ENCODE measurements at places on chromosomes 1 and 21. TPM values are rescaled to one million over a fixed set of nuclear protein-coding genes. Genes with fewer than 3 reads are reported as not detected.

CFAP57 gene
- total RNA-seq, result 0.19 TPM

FBXO44 gene
- 14.4 TPM for total RNA-seq

OTUD7B gene
- 15.3 TPM for total RNA-seq

KPRP gene
- total RNA-seq, result not detected

FMO4 gene
- 0.96 TPM for total RNA-seq

All from regular cardiac myocyte (primary cell).